Activated gamma-delta T cell treated with anti-CD3 and anti-CD28 coated beads, Interleukin-2, amount 50 U/mL, for 16 hours (primary cell): ENCODE measurements at places on chromosomes 4 and X.

- DNase-seq = no peak
These were observed 341 bp downstream of the FAM9B start for GRCh38 chrX:9033586-9033985.

DNA sequence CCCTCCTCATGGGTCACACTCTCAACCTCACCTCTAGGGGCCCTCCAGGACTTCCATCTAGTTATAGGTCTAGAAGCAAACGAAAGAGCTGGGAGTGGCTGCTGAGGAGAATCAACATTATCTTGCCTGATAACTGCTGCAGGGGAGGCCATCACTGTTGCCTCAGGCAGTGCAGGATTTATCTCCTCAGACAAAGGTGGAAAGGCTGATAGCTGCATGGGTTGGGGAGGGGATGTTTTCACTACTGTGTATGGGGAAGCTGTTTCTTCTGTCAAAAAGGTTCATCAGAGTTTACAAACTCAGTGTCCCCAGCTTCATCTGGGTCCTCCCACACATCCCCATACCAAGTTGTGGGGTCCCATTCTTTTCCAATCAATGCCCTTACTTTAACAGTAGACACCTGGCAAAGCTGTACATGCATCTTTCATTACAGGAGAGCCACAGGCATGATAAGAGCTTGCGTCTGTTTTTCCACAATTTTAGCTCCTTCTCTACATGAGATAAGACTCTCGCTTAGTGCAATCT lies 17.6 kb upstream of the PRDM8 start:
- no peak for DNase-seq

- no peak for DNase-seq
These were observed 124.3 kb upstream of the DIPK2B start for GRCh38 chrX:45324941-45325340.

DNA sequence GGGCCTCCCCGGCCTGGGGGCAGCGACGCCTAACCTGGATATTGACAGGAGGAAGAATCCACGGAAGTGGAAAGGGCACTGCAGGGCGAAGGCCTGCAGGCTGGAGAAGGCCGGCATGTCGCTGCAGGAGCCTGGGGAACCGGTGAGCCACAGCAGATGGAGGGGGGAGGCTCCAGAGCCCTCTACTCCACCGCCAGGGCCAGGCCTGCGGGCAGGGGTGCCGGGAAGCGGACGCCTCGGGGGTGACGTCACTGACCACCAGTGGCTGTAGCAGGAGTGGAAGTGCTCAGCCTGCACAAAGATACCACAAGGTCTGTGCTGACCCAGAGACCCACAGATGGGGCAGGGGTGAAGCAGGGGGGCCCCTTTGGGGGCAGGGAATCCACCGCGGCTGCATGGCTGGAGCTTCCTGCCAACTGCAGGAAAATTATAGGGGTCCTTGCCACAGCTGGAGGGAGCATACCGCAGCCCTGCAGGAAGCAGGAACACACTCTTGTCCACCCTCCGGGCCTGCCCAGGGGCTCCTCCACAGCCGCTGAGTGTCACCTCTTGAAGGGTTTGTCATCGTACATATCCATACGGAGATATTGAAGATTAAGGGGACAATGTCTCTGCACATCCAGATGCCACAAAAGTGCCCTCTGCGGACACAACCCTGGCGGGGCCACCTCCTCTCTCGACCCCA lies 7.6 kb upstream of the HTRA3 start:
- DNase-seq = no peak

DNA sequence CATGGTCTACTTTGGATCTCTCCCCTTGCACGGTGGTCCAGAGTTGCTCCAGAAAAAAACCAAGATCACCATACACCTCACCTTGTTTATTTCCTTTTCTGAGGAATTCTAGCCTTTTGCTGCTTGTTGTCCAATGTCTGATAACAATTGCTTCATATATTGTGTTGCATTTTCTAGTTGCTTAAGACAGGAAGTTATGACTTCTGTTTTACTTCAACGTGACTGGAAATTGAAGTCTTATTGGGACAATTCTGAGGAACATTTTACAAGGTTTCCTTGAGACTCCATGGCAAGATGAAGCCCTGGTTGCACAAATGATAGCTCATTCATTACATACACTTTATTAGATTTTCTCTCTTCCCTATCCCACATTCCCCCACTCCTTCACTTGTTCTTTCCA lies 5.2 kb downstream of the CXCL1 start:
- DNase-seq = no peak

GRCh38 chr4:80447493-80447892 lies 112.0 kb downstream of the CFAP299 start:
- DNase-seq = no peak

DNA sequence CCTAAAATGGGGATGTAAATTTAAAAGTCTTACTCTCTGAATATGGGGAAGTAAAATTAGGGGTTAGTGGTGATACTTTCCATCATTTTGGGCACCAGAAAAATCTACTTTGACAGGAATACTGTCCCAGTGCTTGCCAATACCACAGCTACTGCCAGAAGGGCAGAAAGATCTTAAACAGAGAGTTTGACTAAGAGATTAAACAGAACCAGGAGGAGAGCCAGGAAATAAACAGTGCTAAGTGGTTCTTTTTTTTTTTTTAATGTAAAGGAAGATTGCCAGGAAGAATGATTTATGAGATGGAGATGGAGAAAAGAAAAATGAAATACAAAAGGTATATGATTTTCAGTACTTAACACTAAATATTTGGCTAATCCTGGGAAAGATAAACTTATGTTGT lies 126.8 kb downstream of the RTL3 start:
- DNase-seq = no peak

DNA sequence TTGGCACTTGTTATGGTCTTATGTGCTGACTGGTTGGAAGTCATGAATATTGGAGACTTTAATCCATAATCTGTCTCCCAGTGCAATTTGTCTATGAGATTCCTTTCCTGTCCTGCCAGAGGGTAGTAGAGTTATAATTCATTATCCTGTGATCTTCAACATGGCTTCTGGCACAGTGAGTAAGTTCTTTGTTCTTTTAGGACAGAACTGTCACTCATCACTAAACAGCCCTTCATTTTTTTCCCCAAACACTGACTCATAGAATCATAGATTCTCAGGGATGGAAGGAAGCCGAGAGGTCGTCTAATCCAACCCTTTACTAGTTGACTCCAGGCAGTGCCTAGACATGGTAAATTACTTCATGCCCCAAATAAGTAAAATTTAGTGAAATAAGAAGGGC lies 78.4 kb downstream of the LUZP4 start:
- no peak for DNase-seq
